ENCODE measurements at places on chromosomes 6 and 20. TPM values are rescaled to one million over a fixed set of nuclear protein-coding genes. Genes with fewer than 3 reads are reported as not detected.

GRCh38 chr6:142307963-142308748, 6.3 kb downstream of the ADGRG6 start:
- DNase-seq = no peak
- H3K27me3 ChIP-seq = no peaks in the 10 kb centered on the region
- no peak overlapping the region for H3K27ac ChIP-seq
- H3K4me3 ChIP-seq = no peak overlapping the region

The MACROD2 gene
- total RNA-seq = 0.67 TPM

- no peak overlapping the region for H3K27ac ChIP-seq
- no peak for DNase-seq
- H3K36me3 ChIP-seq = no peaks in the 10 kb centered on the region
- no peak overlapping the region for H3K4me3 ChIP-seq
- H3K4me1 ChIP-seq = no peaks in the 10 kb centered on the region
- no peaks in the 10 kb centered on the region for H3K27me3 ChIP-seq
These were observed 17.7 kb downstream of the CST8 start for GRCh38 chr20:23508449-23509229.

DNA sequence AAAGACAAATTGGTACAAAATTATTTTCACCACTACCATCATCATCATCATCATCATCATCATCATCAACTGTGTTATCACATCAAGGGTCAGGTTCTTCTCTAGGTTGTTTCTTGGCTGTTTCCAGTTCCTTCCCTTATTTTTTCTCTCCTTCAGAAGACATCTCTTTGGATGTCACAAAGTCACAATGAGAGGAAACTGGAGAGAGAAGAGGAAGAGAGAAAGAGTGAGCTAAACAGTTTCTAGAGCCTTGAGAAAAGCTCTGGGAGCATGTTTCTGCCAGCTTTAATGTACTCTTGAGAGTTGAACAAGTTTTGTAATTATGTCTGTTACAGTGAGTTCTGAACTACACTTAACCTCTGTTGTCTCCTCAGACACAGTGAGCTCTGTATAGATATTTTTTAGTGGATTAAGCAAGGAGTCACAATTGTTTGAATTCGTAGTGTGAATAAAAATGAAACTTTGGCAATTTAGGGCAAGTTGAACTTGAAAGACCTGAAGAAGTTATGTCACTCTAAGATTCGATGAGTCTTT, 123.0 kb upstream of the AKIRIN2 start:
- no peaks in the 10 kb centered on the region for H3K36me3 ChIP-seq
- DNase-seq = no peak
- H3K27me3 ChIP-seq = no peaks in the 10 kb centered on the region
- no peak overlapping the region for H3K27ac ChIP-seq
- no peaks in the 10 kb centered on the region for H3K4me1 ChIP-seq

GRCh38 chr6:2624177-2624576, 126.5 kb downstream of the MYLK4 start:
- no peak for DNase-seq
- no peaks in the 10 kb centered on the region for H3K36me3 ChIP-seq
- no peaks in the 10 kb centered on the region for H3K27me3 ChIP-seq
- no peak overlapping the region for H3K4me3 ChIP-seq
- no peak overlapping the region for H3K27ac ChIP-seq
- H3K4me1 ChIP-seq = no peaks in the 10 kb centered on the region

DNA sequence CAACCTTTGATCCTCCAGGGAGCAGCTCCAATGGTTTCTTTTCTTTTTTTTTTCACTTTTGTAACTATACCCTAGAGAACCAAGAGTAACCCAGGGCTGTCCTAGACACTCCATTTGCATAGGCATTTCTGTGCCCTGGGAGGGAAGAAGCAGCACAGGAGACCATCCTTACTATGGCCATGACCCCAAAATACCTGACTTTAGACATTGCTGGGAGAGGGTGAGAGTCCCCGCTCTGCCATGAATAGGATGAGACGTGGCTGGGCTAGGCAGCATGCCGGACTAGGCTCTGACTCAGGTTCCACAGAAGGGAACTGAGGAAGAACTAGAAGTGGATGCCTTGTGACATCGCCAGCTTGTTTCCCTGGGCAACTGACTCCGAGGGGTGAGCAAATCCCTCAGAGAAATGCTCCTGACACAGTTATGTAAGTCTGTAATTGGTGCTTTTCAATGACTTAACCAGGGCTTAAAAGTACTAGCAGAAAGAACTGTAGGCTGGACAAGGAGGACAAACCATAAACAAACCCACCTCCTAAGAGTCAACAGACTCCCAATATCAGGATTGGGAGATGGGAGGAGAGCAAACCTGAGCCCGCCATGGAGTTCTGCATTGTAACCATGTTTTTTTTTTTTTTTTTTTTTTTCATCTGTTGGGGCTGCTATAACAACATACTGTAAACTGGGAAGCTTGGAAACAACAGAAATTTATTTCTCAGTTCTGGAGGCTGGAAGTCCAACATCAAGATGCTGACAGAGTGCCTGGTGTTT, 910 bp upstream of the ADTRP start:
- DNase-seq = no peak
- H3K4me1 ChIP-seq = no peaks in the 10 kb centered on the region
- no peaks in the 10 kb centered on the region for H3K27me3 ChIP-seq

The KCNK5 gene
- 0.24 TPM for total RNA-seq

GRCh38 chr20:22563062-22563965, 21.1 kb downstream of the FOXA2 start:
- H3K4me1 ChIP-seq = no peaks in the 10 kb centered on the region
- no peak overlapping the region for H3K27ac ChIP-seq
- peaks cover 22% of the 10 kb centered on the region for H3K27me3 ChIP-seq
- H3K4me3 ChIP-seq = no peak overlapping the region
- no peaks in the 10 kb centered on the region for H3K36me3 ChIP-seq

- H3K27ac ChIP-seq = no peak overlapping the region
- H3K36me3 ChIP-seq = no peaks in the 10 kb centered on the region
- no peak for DNase-seq
These were observed 301.0 kb upstream of the RUNX2 start for GRCh38 chr6:45027126-45027525.

GRCh38 chr20:58700121-58700821, 7.7 kb downstream of the NPEPL1 start:
- H3K4me3 ChIP-seq = no peak overlapping the region
- H3K36me3 ChIP-seq = peaks cover 97% of the 10 kb centered on the region
- DNase-seq = no peak
- no peak overlapping the region for H3K27ac ChIP-seq
- H3K27me3 ChIP-seq = no peaks in the 10 kb centered on the region

- no peak within 1 kb of the TSS for H3K27ac ChIP-seq
- H3K36me3 ChIP-seq = no peaks in the 10 kb centered on the region
- H3K27me3 ChIP-seq = no peaks in the 10 kb centered on the region
- no peaks in the 10 kb centered on the region for H3K4me1 ChIP-seq
These were observed at the start of gene CALHM6 for GRCh38 chr6:116461331-116461931. Gene CALHM6 (plus strand): TSS chr6:116461375. CDS start chr6:116461930, 555 bp downstream.

DNA sequence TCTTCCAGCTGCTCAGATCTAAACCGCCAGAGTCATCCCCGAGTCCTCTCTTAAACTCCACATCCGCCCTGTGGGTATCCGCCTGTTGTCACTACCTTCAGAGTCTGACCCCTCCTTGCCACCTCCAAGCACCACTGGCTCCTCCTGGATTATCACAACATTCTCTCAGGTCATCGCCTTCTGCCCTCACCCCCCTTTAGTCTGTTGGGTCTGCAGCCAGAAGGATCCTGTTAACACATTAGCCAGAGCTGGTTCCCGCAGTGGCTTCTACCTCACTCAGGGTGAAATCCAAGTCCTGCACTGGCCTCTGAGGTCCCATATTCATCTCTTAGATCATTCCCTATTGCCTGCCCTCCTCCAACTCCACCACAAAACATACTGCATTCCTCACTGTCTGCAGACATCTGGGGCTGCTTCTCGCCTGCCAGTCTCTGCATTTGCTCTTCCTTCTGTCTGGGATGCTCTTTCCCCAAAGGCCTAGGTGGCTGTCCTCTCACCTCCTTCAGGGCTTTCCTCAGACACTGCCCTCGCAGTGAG, 34.1 kb downstream of the TNXB start:
- no peaks in the 10 kb centered on the region for H3K36me3 ChIP-seq
- no peaks in the 10 kb centered on the region for H3K4me1 ChIP-seq
- no peak overlapping the region for H3K4me3 ChIP-seq
- H3K27ac ChIP-seq = no peak overlapping the region
- no peaks in the 10 kb centered on the region for H3K27me3 ChIP-seq
- peak; percentile 31 for DNase-seq

DNA sequence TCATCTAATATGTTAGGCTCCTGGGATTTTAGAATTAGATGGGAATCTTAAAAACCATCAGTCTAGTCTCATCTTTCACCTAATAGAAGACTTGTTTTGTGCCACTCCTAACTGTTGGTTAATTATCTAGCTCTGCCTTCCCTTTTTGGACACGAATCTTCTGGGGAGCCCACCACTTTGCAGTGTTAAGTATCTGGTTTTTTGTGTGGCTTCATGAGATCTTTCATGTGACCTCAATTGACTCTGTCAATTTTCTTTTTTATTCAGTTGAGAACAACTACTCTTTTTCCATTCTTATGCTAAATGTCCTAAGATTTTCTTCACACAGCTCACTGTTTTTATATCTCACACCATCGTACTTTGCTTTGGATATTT, 16.9 kb downstream of the TBPL1 start:
- peaks cover 21% of the 10 kb centered on the region for H3K4me1 ChIP-seq
- no peaks in the 10 kb centered on the region for H3K36me3 ChIP-seq
- H3K27ac ChIP-seq = no peak overlapping the region
- DNase-seq = no peak
- H3K4me3 ChIP-seq = no peak overlapping the region

- no peaks in the 10 kb centered on the region for H3K4me1 ChIP-seq
- no peaks in the 10 kb centered on the region for H3K27me3 ChIP-seq
- no peak for DNase-seq
- H3K27ac ChIP-seq = no peak overlapping the region
- H3K36me3 ChIP-seq = no peaks in the 10 kb centered on the region
These were observed 166.4 kb downstream of the FAXC start for GRCh38 chr6:99183066-99183465.

All from psoas muscle (tissue), 8 donors.